Hair follicle dermal papilla cell (primary cell): ENCODE measurements at places on chromosomes 7 and 10. TPM values are rescaled to one million over a fixed set of nuclear protein-coding genes. Genes with fewer than 3 reads are reported as not detected.

Gene PKD1L1
- total RNA-seq = under 0.01 and 0.12 TPM in 2 replicates

Gene SPDYE18
- total RNA-seq = not detected in 2 replicates

Gene ZFAND4
- 12.8 and 15.3 TPM in 2 replicates for total RNA-seq

Gene HOXA4
- total RNA-seq = not detected in 2 replicates
